Sigmoid colon (tissue), 7 donors: ENCODE measurements at places on chromosomes 6 and 20.

- DNase-seq, result no peak
These were observed 637 bp downstream of the MYLK4 start for GRCh38 chr6:2749969-2750600.

- DNase-seq, result no peak
These were observed 28.9 kb upstream of the BLCAP start for GRCh38 chr20:37556538-37556937.

DNA sequence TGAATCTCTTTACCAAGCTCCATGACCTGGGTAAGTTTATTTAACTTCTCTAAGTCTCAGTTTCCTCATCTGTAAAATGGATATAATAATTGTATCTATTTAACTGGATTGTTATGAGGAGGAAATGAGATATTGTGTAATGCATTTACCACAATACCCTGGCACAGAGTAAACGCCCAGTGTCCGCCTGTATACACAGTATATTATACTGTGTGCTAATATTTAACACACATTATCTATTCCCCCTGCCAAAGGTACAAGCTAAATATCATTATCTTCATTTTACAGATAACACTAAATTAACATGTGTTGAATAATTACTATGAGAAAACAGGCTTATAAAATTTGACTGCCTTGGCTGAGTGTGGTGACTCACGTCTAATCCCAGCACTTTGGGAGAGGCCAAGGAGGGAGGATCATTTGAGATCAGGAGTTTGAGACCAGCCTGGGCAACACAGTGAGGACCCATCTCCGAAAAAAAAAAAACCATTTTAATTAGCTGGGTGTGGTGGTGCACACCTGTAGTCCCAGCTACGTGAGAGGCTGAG is 38.7 kb upstream of the TNFRSF21 start:
- no peak for DNase-seq

DNA sequence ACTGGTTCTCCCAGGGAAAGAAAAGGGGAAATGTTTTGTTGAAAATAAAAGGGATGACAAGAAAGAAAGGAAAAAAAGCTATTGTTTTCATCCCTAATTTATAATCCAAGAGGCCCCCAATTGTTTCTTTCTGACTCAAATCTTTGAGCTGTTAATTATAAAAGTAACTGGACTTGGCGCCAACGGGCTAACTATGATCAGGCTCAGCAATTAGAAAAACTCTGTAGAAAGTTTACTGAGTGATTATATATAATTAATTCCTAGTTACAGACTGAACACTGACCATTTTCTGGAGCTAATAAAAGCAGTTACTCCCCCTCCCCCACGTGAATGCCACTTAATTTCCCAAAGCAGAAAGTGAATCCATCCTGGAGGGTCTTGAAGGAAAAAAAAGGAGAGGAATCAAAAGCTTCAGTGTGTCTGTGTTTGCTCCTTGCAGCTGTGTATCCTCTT is 3.2 kb downstream of the ZMYND8 start:
- DNase-seq, result no peak

DNA sequence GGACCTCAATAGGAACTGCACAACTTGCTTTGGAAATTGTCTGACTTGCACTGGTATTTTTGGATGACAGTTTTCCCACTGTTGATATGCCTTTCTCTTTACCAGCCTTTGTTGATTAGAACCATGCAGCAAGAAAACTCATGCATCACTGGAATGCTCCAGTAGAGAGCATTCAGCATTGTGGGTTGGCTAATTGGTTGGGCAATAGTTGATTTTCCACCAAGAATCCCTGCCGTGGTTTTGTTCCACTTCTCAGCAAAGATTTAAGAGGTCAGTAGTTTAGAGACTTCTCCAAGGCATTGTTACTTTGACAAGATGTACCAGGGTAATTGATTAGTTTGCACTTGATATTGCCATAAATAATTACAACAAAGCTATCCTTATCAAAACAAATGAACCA is 260.0 kb downstream of the DHX35 start:
- no peak for DNase-seq

DNA sequence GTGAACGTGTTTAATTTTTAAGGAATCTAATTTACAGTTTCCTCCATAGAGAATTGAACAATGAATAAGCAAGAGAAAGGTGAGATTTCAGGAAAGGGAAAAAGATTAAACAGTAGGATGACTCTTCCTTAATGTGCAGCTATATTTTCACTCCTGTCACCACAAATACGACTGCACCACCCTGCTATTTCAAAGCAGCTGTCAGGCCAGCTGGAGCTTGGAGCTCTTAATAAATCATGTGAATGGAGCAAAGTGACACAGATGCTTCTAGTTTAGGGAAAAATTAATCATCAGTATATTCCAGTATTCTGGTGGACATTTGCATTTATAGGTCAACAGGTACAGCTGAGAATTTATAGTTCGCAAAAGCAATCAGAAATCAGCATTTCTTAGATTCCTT is 56.5 kb upstream of the PKIB start:
- DNase-seq, result no peak

DNA sequence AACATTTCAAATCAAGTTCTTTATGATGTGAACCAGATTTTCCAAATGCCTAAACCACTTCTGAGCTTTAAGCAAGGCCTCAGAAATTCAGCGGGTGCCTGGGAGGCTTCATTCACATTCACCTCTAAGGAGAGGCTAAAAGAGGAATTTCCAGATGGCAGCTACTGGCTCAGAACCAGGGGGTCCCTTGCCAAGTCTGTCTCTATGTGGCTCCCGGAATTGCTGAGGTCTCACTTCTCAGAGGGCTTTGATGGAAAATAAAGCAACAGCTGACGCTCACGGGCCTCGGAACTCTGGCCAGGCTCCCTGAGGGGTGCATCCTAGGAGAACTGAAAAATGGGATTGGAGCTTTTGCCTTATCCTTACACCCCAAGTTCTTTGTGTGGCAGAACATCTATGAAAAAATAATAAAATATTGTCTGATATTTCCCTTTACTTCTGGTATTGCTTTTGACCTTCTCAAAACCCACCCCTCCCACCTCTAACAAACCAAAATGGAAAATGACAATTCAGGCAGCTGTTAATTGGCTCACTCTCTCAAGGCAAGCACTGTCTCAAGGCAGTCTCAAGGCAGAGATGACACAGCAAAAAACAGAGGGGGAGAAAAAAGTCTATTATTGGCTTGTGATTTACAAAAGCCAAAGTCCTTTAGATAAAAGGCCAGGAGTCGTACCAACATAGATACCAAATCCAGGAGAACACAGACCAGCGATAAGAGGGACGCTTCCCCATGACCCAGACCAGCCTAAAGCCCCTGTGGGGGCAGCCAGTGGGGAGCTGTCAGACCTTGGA is 21.8 kb upstream of the LRRN4 start:
- no peak for DNase-seq

DNA sequence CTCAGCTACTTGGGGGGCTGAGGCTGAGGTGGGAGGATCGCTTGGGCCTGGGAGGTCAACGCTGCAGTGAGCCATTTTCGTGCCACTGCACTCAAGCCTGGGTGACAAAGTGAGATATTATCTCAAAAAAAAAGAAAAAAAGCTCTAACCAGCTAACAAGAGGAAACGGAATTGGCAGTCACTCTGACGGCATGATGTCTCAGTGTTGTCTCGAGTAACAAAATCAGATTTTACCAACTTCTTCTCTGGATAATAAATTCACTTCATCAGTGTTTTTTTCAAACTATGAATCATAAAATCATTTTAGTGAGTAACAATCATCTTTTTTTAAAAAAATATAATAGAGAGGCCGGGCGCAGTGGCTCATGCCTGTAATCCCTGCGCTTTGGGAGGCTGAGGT is 12.6 kb downstream of the KIF16B start:
- DNase-seq, result no peak

DNA sequence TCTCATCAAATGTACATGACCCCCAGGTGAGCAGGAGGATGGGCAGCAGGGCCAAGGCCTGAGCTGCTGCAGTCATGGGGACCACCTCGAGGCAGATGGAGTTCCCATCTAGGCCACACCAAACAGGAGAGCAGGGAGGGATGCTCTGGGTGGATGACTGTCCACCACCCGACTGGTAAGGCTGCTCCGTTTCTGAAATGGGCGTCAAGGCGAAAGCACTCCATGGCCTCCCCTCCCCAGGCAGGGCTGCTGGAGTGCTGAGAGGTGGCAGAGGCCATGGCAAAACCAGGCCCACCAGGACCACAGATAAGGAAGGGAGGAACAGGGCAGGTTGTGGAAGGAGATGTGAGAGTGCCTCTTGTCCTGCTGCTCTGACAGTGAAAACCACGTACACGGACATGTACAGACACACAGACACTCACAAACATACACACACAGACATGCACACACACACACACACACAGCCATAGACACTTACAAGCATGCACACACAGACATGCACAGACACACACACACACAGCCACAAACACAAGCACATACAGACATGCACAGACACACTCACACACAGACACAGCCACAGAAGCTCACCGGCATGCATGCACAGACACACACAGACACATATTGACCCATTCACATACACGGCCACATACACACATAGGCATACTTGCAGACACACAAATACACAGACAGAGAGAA is 93.2 kb downstream of the PSMG4 start:
- DNase-seq, result peak; percentile 59

DNA sequence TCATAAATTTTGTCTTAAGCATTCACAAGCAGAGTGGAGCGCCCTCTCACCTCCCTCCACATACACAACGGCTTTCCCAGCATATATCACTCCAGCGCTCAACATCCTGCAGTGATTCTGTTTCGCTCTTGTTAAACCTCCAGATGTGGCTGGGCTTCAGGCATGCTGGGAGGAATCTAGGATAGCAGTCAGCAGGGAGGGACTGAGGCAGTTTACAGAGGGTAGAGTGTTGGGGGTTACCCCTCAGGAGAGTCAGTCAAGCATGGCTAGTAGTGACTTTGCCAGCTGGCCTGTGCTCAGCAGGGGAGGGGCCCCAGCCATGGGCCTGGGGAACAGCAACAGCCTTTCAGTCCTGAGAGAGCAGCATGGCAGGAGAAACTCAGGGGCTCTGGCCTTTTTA is 161.4 kb upstream of the FLRT3 start:
- no peak for DNase-seq

- peak; percentile 77 for DNase-seq
These were observed 131.6 kb downstream of the OGFRL1 start for GRCh38 chr6:71420095-71420692.

- DNase-seq, result no peak
These were observed 34.2 kb upstream of the DDR1 start for GRCh38 chr6:30849903-30850651.

DNA sequence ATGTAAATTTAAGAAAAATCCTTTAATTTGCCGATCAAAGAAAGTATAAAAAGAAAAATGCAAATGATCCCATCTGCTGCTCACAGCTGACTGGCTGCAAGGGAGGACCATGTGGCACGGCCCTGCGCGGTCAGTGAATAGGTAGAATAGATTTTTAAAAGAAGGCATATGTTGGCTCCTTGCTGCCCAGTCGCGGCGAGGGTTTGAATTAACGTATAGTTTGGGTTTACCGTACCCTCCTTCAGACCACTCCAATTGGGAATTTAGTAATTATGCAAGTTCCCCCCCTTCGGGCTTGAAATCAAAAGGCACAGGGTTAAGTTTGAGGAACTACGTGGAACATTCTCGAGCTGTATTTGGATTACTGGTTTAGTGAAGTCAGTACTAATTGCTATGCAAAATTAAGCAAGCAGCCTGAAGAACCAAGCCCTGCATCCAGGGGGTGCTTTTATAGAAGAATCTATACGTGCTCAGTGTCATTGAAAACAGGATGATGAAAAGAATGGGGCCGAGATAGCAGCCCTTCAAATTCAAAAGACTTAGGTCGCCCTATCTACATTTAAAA is 1.1 kb upstream of the BEND3 start:
- DNase-seq, result peak; percentile 44

GRCh38 chr6:148175550-148176188 is 167.0 kb upstream of the SASH1 start:
- DNase-seq, result no peak

DNA sequence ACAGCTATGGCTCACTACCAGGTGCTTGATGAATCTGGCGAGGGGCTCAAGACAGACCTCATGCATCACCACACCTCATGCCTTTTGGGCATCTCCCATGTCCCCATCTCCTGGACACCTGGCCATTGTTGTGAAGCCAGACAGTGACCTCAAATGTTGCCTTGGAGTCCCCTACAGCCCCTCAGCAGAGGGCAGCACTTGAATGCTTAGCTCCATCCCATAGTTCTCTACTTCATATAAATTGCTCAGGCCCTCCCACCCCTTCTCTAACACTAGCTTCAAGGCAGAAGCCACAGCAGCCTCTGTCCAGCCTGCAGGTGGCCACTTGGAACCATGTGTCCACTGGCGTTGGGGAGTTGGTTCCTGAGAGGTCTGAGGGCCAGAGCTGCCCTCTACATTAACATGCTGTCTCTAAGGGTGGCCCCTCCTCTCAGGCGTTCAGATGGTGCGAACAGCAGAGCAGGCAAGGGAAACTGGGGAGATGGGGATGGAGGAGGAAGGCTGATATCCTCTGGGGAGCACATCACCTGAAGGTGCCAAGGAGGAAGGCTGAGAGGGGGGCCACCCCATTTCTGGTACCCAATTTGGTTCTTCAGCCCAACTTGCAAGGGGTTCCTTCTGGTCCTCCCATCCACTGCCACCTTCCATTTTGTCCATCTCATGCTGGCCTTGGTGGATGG is 31.3 kb downstream of the MOCS1 start:
- DNase-seq, result peak; percentile 14

DNA sequence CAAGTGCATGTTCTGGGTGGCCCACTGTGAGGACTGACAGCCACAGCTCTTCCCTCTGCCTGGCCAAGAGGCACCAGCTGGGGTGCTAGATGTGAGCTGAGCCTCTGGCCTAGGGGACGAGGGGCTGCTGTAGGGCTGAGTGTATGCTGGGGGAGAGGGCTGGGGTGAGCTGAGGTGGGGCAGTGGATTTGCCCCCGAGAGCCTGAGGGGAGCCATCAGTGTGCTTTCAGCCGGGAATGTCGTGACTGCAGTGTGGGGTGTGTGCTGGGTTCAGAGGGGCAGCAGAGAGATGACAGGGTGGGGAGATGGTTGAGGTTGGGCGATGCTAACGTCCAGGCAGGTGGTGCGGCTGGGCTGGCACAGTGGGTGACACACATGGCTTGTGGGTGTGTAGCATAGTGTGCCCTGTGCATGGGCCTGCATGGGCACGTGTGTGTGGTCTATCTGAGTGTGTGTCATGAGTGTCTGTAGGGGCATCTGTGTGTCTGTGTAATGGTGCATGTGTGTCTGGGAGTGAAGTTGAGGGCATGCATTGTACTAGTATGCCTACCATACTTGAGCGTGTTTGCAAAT is 46.0 kb upstream of the BLCAP start:
- peak; percentile 44 for DNase-seq

GRCh38 chr6:28565823-28566526 is 40.3 kb downstream of the GPX5 start:
- no peak for DNase-seq

DNA sequence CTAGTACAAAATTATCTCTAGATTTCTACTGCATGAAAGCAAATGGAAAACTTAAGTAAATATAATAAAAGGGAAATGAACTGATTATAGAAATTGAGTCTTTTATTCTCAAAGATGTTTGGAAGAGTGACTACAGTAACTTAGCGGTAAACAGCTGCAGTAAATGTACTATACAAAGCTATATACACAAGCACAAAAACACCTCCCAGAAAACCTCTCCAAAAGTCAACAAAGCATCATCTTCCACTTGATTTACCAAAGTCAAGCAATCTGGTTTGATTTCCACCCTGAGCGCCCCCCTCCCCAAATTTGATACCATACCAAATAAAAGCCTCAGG is 142.1 kb upstream of the SHLD1 start:
- no peak for DNase-seq

GRCh38 chr20:14566505-14566904 is 229.1 kb upstream of the FLRT3 start:
- no peak for DNase-seq
